ENCODE measurements at places on chromosomes 1 and 21. TPM values are rescaled to one million over a fixed set of nuclear protein-coding genes. Genes with fewer than 3 reads are reported as not detected.

DNA sequence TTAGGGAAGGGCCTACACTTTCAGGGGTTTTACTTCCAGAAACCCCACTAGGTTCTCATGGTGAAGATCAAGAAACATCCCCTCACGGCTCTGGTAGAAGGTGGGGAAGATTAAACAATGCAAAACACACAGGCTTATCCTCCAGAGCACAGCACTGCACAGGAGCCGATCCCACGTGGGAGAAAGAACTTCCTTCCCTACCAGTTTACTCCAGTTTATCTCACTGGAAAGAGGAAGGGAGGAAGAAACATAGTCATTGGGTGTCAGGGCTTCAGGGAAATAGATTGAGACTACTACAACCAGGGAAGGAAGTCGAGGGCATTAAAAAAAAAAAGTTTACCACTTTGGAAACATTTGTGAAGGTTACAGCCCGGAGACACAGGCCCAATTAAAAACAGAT, 164.4 kb downstream of the NTPCR start:
- H3K36me3 ChIP-seq, result peaks cover 8% of the 10 kb centered on the region
- no peak overlapping the region for H3K27ac ChIP-seq
- no peaks in the 10 kb centered on the region for H3K27me3 ChIP-seq
- no peak overlapping the region for H3K4me3 ChIP-seq
- no peak for DNase-seq

DNA sequence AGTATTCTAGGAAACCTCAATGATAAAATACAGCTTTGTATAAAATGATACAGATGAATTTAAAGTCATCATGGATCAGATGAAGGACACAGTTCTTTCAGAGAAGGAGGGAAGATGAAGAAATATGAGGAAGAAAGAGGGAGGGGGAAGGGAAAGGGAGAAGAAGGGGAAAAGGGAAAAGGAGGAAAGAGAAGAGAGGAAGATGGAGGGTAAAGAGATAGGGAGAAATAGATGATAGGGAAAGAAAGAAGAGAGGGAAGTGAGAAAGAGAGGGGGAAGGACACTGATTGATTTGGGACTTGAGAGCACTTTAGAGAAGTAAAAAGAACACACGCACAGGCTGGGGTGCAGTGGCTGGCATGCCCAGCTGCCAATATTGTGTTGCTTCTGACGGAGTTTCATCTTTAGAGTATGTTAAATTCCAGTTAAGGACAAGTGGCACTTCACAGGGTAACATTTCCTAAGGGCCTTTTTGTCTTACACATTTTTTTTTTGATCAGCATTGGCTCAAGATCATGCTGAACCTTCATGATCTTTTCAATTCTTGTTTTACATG, 235.9 kb upstream of the DMRTA2 start:
- no peaks in the 10 kb centered on the region for H3K27me3 ChIP-seq
- H3K27ac ChIP-seq, result no peak overlapping the region
- H3K4me3 ChIP-seq, result no peak overlapping the region
- DNase-seq, result no peak

DNA sequence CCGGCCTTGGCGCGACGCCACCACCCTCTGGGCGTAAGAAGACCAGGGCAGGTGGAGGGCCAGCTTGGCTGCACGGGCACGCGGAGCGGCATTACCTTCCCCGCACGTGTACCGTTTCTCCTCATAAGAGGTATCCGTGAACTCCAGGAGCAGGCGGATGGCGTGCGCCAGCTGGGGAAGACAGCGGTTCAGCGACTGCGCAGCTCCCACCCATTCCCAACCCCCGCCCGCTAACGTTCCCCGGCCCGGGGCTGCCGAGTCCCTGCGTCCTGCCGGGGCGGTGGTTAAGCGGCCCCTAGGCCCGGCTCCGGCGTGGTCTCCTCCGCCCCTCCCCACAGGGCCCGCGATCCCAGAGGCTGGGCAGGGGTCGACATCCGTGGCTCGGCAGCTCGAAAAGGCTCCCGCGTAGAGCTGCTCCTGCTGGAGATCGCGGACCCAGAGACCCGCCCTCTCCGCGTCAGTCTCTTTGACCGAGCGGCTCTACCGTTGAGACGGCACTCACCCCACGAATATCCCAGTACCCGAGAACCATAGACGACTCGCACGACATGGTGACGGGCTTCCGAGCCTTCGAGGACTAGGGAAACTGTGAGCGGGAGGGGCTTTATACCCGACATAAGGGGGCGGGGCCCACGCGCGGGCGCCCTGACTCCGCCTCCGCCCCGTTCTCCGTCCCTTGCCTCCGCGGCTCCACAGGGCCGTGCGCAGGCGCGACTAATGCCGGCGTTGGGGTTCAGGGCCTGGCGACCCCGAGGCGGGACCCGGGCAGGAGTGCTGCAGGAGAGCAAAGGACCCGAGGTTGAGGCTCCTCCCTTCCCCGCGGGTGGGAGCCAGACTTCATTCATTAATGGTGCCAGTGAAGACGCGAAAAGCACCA, 862 bp downstream of the GSTM3 start:
- no peaks in the 10 kb centered on the region for H3K36me3 ChIP-seq
- H3K27ac ChIP-seq, result no peak overlapping the region
- DNase-seq, result peak; percentile 83
- no peaks in the 10 kb centered on the region for H3K27me3 ChIP-seq

GRCh38 chr1:165717918-165718515, 19.7 kb upstream of the ALDH9A1 start:
- H3K27me3 ChIP-seq, result no peaks in the 10 kb centered on the region
- no peak overlapping the region for H3K4me3 ChIP-seq
- H3K27ac ChIP-seq, result no peak overlapping the region
- no peaks in the 10 kb centered on the region for H3K4me1 ChIP-seq

DNA sequence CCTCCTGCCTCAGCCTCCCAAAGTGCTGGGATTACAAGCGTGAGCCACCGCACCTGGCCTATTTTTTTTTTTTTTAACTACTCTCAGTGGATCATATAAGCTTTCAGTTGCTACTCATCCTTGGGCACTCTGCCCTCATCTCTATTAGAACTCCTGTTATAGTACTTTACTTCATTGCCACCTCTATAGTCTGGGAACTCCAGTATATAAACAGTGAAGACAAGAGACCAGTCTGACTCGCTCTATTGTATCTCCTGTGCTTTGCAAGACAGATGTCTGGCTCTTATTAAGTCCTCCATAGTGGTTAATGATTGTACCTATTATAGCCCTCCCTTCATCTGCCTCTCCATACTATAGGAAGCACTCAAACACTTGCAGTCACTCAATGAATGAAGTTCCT, 15.1 kb downstream of the KHDRBS1 start:
- H3K27me3 ChIP-seq, result no peaks in the 10 kb centered on the region
- DNase-seq, result no peak
- peaks cover 4% of the 10 kb centered on the region for H3K4me1 ChIP-seq
- no peak overlapping the region for H3K4me3 ChIP-seq
- H3K36me3 ChIP-seq, result peaks cover 43% of the 10 kb centered on the region
- H3K27ac ChIP-seq, result no peak overlapping the region

- no peaks in the 10 kb centered on the region for H3K4me1 ChIP-seq
- H3K27ac ChIP-seq, result no peak overlapping the region
- DNase-seq, result no peak
Observed at GRCh38 chr1:55536545-55536865, 321.3 kb upstream of the USP24 start.

DNA sequence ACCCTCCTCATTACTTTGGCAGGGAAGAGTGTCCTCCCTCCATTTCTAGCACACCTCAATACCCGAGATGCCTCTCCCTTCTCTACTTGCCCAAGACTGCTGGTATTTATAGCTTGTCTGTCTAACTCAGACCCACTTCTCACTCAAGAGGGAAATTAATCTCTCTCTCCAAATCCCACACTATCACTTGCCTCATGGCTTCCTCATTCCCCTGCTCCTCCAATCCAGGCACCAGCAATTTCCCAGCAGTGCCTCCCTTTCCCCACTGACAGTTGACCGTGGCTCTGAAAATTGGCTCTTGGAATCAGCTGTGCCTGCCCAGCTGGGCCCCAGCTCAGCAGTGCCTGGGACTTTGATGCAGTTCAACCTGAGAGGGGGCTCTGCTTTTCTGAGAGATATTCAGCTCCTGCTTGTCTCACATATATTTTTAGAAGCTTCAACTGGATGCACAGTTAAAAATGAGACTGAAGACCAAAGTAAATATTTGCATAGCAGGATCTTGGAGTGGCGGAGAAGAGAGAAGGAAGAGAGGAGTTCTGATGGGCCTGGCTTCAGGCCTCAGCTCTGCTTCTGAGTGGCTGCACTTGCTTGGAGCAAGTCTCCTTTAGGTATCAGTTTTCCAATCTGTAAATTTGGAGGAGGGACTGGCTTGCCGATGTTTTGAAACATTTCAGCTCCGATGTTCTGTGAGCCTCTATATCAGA, 81.1 kb upstream of the SPATA6 start:
- H3K4me1 ChIP-seq, result no peaks in the 10 kb centered on the region
- no peak overlapping the region for H3K4me3 ChIP-seq
- H3K36me3 ChIP-seq, result no peaks in the 10 kb centered on the region
- no peak overlapping the region for H3K27ac ChIP-seq
- H3K27me3 ChIP-seq, result no peaks in the 10 kb centered on the region

GRCh38 chr1:119840745-119841144, 29.5 kb upstream of the REG4 start:
- H3K4me1 ChIP-seq, result no peaks in the 10 kb centered on the region
- no peak overlapping the region for H3K4me3 ChIP-seq
- no peaks in the 10 kb centered on the region for H3K36me3 ChIP-seq
- H3K27me3 ChIP-seq, result no peaks in the 10 kb centered on the region

GRCh38 chr1:27831568-27832410, 1.2 kb downstream of the PPP1R8 start:
- no peaks in the 10 kb centered on the region for H3K27me3 ChIP-seq
- peaks cover 17% of the 10 kb centered on the region for H3K4me1 ChIP-seq
- H3K4me3 ChIP-seq, result peak overlapping the region; percentile 82
- H3K36me3 ChIP-seq, result peaks cover 28% of the 10 kb centered on the region

GRCh38 chr1:177338376-177338775, 167.6 kb downstream of the BRINP2 start:
- H3K4me1 ChIP-seq, result no peaks in the 10 kb centered on the region
- no peaks in the 10 kb centered on the region for H3K36me3 ChIP-seq
- H3K27me3 ChIP-seq, result no peaks in the 10 kb centered on the region
- H3K27ac ChIP-seq, result no peak overlapping the region
- DNase-seq, result no peak

- no peaks in the 10 kb centered on the region for H3K27me3 ChIP-seq
- H3K36me3 ChIP-seq, result no peaks in the 10 kb centered on the region
- no peak overlapping the region for H3K27ac ChIP-seq
- no peaks in the 10 kb centered on the region for H3K4me1 ChIP-seq
- no peak for DNase-seq
Observed at GRCh38 chr1:71473331-71473730, 392.5 kb upstream of the ZRANB2 start.

- no peak for DNase-seq
- H3K4me1 ChIP-seq, result no peaks in the 10 kb centered on the region
- H3K36me3 ChIP-seq, result no peaks in the 10 kb centered on the region
- H3K27ac ChIP-seq, result no peak overlapping the region
- no peak overlapping the region for H3K4me3 ChIP-seq
- H3K27me3 ChIP-seq, result no peaks in the 10 kb centered on the region
Observed at GRCh38 chr1:79660129-79660528, 653.6 kb upstream of the ADGRL4 start.

DNA sequence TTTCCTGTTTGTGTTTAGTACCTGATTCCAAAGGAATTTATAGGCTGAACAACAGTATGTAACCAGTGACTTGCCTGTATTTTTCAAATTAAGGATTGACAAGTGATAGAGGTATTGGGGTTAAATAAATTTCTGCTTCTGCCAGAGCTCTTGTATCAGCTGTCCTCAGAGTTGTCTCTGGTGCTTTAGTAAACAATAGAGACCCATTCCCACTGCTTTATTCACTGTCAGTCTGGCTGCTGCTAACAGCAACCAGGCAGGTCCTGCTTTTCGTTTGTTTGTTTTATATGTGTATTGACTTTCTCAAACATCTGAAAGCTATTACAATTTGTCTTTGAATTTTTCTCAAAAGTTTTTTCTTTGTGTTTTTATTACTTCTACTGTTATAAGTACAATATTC, 76.1 kb downstream of the OLFM3 start:
- H3K4me3 ChIP-seq, result no peak overlapping the region
- no peaks in the 10 kb centered on the region for H3K36me3 ChIP-seq
- no peaks in the 10 kb centered on the region for H3K27me3 ChIP-seq
- no peak for DNase-seq
- no peaks in the 10 kb centered on the region for H3K4me1 ChIP-seq

DNA sequence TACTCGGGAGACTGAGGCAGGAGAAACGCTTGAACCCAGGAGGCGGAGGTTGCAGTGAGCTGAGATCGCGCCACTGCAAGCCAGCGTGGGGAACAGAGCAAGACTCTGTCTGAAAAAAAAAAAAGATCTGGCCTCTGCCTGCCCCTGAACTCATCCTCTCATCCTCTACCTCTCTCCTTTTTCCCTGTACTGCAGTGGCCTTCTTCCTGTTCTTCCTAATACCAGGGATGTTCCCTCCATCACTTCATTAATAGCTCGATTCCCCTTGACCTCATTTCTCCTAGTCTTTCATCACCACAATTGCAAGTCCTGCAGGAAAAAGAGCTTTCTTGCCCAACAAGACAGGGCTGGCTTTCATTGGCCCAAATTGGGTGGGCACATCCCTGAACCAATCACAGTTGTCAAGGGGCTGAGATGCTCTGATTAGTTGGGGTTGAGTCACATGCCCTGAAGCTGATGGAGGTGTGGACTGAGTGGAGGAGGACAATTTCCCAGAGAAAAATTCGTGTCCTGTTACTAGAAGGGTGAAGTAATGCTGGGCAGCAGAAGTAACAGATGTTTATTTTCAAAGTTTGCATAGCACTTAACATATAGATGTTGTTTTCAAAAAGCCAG, 86.8 kb upstream of the PUM1 start:
- H3K4me3 ChIP-seq, result no peak overlapping the region
- H3K4me1 ChIP-seq, result peaks cover 5% of the 10 kb centered on the region
- no peaks in the 10 kb centered on the region for H3K36me3 ChIP-seq
- DNase-seq, result no peak
- H3K27ac ChIP-seq, result no peak overlapping the region

- H3K4me1 ChIP-seq, result no peaks in the 10 kb centered on the region
- no peaks in the 10 kb centered on the region for H3K27me3 ChIP-seq
- no peak overlapping the region for H3K4me3 ChIP-seq
- H3K27ac ChIP-seq, result no peak overlapping the region
Observed at GRCh38 chr1:231252336-231252735, 11.3 kb downstream of the GNPAT start.

GRCh38 chr1:117665556-117666270, 59.9 kb downstream of the TENT5C start:
- no peaks in the 10 kb centered on the region for H3K27me3 ChIP-seq
- DNase-seq, result peak; percentile 64
- H3K27ac ChIP-seq, result peak overlapping the region; percentile 99
- peaks cover 78% of the 10 kb centered on the region for H3K4me1 ChIP-seq

Gene ADGRL4
- total RNA-seq, result not detected

Gene FCRL5
- total RNA-seq, result 35.0 TPM

Gene TDRD5
- not detected for total RNA-seq

Gene CD2
- 0.74 TPM for total RNA-seq

Gene ANXA9
- 0.62 TPM for total RNA-seq

Gene JAM2
- 1.3 TPM for total RNA-seq

Gene OVAAL
- not detected for total RNA-seq

Gene PLEKHN1
- 1.1 TPM for total RNA-seq

Gene SERTAD4
- not detected for total RNA-seq

Gene IFNLR1
- total RNA-seq, result 39.7 TPM

All from B cell (primary cell).